ENCODE measurements at places on chromosomes 6 and 20. TPM values are rescaled to one million over a fixed set of nuclear protein-coding genes. Genes with fewer than 3 reads are reported as not detected.
A peak's percentile ranks its signal among the peaks of the same experiment; 100 is the strongest.

DNA sequence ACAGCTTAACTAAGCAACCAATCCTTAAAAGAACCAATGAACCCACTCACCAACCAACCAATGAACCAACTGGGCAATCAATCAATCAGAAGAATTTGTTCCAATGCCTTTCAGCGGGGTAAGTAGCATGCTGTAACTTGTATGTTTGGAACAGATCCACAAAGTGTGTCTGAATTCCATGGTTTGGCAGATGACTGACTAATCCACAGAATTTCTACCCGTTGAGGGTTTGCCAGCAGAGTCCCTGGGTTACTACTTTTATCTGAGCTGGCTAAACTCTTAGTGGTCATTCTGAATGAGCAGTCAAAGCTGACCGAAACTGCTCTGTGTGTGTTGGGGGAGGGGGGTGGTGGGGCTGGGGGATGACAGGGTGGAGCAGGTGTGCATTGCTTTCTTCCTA is 125.0 kb upstream of the JAG1 start:
- DNase-seq, result no peak

CENPW gene
- total RNA-seq, result 76.9 TPM

DNA sequence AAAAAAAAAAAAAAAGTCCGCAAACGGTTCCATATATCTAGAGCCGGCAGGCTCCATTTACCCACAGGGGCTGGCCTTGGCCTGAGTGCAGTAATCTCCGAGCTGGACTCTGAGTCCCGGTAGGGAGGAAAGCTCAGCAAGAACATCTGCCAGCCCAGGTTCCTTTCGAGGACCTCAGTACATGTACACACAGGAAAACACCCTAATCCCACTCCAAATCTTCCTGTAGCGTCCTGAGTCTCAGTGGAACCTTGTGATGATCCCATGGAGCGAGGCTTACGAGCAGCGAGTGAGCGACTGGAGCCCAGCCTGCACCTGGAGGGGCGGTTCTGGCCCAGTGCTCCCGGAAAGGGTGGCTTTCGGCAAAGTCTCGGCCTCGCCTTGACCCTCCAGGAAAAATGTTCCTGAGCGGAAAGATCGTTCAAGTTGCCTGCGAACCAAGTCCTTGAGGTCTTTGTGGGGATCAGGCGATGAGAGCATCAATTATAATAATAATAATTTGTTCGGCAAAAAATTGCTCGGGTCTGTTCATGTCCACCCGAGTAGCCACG is 32.1 kb downstream of the PRSS16 start:
- DNase-seq, result no peak

GRCh38 chr20:62282103-62282502 is 20.7 kb upstream of the ADRM1 start:
- no peak for DNase-seq

TULP1 gene
- total RNA-seq, result not detected

ENPP4 gene
- total RNA-seq, result 9.2 TPM

- no peak for DNase-seq
Measured at GRCh38 chr20:31840906-31841816, 4.2 kb downstream of the FOXS1 start.

DNA sequence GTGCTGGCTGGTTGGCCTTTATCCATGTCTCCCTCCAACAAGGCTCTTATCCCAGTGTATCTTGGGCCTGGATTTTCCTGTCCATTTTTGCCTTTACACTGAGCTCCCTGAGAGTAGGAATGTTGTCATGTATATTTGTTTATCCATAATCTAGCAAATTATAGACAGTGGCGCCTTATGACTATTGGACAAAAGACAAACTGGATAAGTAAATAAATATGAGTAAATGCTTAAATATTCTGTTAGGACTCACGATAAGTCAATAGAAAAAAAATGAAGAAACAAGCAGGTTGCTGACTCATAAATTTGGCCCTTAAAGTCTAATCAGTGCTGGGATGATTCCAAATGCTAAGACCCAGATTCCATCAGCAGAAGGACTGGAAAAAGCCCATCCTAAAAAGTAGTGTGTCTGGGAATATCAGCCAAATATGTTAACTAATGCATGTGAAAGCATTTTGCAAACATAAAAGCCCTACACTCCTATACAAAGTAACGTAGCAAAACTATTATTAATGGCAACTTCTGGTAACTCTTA is 55.0 kb upstream of the PCSK2 start:
- DNase-seq, result no peak

DNA sequence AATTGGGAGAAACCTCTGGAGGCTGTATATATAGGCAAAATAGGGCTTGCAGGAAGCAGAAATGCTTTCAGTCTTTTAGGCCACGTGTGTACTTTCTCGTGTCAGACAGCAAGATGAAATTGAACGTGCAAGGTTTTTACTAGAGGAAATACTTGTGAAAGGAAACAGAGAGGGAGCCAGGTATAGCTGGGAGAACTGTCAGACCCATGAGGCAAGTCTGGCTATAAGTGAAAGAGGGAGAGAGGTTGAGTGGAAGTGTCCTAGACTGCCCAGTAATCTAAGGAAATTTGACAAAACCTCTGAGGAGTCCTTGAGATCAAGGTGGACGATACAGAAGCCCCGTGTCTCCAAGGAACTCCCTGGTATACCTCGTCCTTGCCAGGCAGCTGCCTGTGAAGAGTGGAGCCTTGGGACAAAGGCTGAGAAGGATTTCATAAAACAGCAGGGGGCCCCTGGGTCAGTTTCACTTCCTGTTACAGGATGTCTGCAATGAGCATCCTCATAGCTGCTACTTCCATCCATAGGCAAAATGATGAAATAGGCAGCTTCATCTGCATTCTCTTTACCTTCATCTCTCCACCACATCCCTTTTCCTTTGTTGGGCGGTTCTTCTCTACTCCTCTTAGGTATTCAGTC is 114.4 kb upstream of the MAP3K7 start:
- peak; percentile 70 for DNase-seq

DNA sequence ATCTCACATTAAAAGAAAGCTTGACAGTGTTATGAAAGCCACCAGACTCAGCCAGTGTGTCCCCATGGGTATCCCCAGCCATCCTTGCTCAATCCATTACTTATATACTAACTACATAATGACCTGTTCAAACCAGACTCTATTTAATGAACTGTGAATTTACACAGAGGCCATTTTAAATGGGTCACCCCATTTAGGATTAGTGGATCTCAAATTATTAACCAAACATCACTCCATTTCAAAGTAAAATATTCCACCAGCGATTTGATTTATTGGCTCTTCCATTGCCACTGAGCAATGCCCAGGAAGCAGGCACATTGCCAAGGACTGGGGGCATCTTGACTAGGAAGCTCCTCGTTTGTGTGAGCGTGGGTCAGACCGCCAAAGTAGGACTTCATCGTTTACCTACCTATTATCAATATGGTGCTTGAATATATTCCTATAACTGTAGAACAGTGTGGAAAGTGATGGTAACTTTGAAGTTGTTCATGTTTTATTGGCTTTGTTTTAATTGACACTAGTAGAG is 15.5 kb upstream of the NPEPL1 start:
- no peak for DNase-seq

TMEM244 gene
- not detected for total RNA-seq

DNMT3B gene
- total RNA-seq, result 18.1 TPM

- no peak for DNase-seq
Measured at GRCh38 chr6:167751579-167752115, 75.1 kb upstream of the AFDN start.

GRCh38 chr20:10984294-10984693 is 310.5 kb upstream of the JAG1 start:
- no peak for DNase-seq

DNA sequence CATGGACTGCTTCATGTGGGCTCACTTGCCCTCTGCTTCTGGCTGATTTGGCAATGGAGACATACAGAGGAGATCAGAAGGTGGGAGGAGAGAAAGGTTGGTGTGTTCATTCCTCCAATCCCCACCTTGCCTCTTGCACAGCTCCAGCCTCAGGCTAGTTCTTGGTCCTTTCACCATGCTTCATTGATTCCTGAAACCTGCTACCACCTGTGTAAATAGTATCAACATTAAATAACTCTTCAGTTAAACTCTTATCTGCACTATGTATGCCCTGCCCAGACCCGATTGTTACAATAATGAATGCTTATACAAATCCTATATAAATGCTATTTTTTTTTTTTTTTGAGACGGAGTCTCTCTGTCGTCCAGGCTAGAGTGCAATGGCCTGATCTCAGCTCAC is 174.5 kb downstream of the CD83 start:
- DNase-seq, result no peak

ID1 gene
- total RNA-seq, result 2.0 TPM

DNA sequence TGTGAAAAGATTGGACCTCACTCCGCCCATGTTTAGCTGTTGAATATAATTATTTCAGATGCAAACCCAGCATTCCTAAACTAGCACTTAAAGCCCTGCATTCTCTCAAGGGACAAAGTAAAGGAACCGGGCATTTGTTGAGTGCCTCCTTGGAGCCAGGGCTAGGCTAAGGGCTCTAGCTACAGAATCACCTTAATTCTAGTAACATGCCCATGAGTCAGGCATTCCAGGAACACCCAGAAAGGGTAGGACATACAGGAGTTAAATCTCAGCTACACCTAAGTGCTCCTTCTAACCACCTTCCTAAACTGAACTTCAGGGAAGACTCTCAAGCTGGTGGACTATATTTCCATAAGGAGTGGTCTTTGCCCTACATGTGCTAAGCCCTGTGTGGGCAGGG is 89.4 kb downstream of the SLC24A3 start:
- no peak for DNase-seq

- no peak for DNase-seq
Measured at GRCh38 chr20:49149281-49150045, 38.7 kb downstream of the STAU1 start.

GRCh38 chr6:112259337-112259675 is 4.9 kb upstream of the LAMA4 start:
- DNase-seq, result no peak

DNA sequence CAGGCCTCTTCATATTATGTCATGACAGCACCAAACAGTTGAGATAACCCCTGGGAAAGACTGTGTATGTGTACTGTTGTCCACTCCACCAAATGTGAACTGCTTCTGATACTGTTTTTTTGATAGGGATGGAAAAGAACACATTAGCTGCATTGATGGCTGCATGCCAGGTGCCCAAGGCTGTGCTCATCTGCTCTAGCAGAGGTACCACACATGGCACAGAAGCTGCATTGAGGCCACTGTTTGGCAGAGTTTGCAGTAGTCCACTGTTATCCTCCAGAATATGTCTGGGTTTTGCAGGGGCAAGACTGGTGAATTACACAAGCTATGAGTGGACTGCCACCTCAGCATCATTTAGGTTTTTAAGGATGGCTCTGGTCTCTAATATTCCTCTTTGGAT is 28.2 kb upstream of the ELMO2 start:
- DNase-seq, result no peak

TINAG gene
- total RNA-seq, result not detected

DNA sequence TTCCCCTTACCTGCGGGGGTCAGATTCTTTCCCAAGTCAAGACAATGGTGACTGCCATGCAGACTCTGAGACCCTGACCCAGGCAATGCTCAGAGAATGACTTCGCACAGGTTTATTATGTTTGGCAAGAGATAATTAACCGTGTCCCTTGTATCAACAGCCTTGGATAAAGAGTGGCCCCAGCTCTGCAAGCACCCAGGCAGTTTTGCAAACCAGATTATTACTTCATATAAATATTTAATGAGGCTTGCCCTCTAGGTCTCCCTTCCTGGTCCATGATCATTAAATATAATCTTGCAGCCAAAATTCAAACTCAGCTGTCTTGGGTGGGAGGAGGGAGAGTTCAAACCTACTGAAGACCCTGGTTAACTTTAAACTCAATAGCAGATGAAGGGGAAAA is 156.5 kb downstream of the ANKRD60 start:
- no peak for DNase-seq

SLC22A7 gene
- not detected for total RNA-seq

CLPSL1 gene
- not detected for total RNA-seq

MRPS10 gene
- 44.6 TPM for total RNA-seq

- no peak for DNase-seq
Measured at GRCh38 chr6:11253594-11253993, 21.1 kb upstream of the NEDD9 start.

- no peak for DNase-seq
Measured at GRCh38 chr6:15279047-15279661, 33.3 kb downstream of the JARID2 start.

- no peak for DNase-seq
Measured at GRCh38 chr6:16713597-16713996, 47.7 kb downstream of the ATXN1 start.

SLC13A3 gene
- total RNA-seq, result not detected

ME1 gene
- total RNA-seq, result not detected

BCL2L1 gene
- total RNA-seq, result 64.2 TPM

GRCh38 chr6:17225767-17226630 is 55.2 kb upstream of the RBM24 start:
- DNase-seq, result no peak

GRCh38 chr20:1474817-1475603 is 8.4 kb upstream of the NSFL1C start:
- DNase-seq, result peak; percentile 11

DNA sequence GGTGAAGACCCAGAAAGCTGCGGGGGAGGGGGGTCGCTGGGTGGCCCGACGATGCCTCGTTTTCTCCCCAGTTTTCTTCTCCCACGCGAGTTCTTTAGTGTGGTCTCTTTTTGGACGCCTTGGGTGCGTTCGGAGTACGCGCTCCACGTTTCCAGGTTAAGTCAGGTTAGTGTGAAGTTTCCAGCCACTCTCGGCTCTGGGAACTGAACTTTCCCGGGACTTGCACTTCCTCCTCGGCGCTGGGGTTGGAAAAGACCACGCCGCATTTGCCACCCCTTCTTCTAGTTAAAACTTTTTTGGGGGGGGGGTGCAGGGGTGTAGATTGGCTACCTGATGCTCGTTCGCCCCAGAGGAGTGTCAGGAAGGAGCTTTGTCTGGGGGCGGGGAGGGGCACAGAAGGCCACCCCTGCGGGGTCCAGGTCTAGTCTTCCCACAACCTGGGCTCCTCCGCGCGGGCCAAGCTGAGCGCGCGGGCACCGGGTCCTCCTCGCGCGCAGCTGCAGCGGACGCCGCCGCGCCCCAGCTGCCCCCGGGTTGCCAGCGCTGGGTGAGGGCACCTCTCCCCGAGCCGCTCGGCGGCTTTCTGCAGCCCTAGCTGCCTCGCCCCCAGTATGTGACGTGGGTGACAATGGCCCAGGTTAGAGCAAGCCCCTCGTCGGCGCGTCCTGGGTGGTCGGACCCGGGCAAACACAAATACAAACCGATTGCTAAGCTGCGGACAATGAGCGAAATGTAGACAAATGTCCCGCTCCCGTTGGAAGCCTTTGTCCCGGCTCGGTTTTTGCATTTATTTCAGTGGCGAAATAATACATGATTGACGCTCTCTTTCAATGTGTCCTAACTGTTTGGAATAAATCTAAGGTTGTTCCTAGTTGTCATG is 1.7 kb upstream of the NKX2-2 start:
- no peak for DNase-seq

GRCh38 chr6:156977527-156978291 is 200.5 kb downstream of the ARID1B start:
- DNase-seq, result no peak

FRK gene
- 0.46 TPM for total RNA-seq

- no peak for DNase-seq
Measured at GRCh38 chr6:22519237-22519636, 50.1 kb upstream of the HDGFL1 start.

DNA sequence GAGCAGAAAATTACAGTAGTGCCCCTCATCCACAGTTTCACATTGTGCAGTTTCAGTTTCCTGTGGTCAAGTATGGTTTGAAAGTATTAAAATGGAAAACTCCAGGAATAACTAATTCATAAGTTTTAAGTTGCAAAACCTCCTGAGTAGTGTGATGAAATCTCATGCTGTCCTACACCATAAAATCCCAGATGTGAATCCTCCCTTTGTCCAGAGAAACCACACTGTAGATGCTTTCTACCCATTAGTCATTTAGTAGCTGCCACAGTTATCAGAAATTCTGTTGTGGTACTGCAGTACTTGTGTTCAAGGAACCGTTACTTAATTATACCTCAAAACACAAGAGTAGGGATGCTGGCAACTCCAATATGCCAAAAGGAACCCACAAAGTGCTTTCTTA is 74.7 kb downstream of the PTCHD4 start:
- DNase-seq, result no peak

All from OCI-LY7 (cell line).